Subcutaneous preadipocyte (primary cell): ENCODE measurements at places on chromosomes 4 and X. TPM values are rescaled to one million over a fixed set of nuclear protein-coding genes. Genes with fewer than 3 reads are reported as not detected.

Gene YIPF7
- total RNA-seq: not detected in 2 replicates

Gene P2RY8
- not detected in 2 replicates for total RNA-seq

Gene NPNT
- not detected in 2 replicates for total RNA-seq

Gene MYOZ2
- total RNA-seq: 0.98 and 2.2 TPM in 2 replicates

Gene GAGE13
- total RNA-seq: not detected in 2 replicates

Gene ABCD1
- total RNA-seq: 8.4 and 8.8 TPM in 2 replicates

Gene TLR10
- total RNA-seq: under 0.01 TPM in 1 of 2 replicates, not detected in the other

Gene EPGN
- total RNA-seq: 0.73 and 21.3 TPM in 2 replicates

Gene GAGE12F
- not detected in 2 replicates for total RNA-seq

Gene PAGE1
- total RNA-seq: not detected in 2 replicates

Gene USP26
- total RNA-seq: not detected in 2 replicates

Gene TMEM255A
- under 0.01 and 0.37 TPM in 2 replicates for total RNA-seq

Gene TCEAL2
- not detected in 2 replicates for total RNA-seq

Gene TMEM31
- 0.73 TPM in 1 of 2 replicates, not detected in the other for total RNA-seq

Gene MSL3
- 23.9 and 30.5 TPM in 2 replicates for total RNA-seq

Gene SEPSECS
- total RNA-seq: 7.0 and 8.6 TPM in 2 replicates

Gene HMX1
- not detected in 2 replicates for total RNA-seq

Gene JCHAIN
- total RNA-seq: not detected in 2 replicates

Gene ZNF280C
- 5.9 and 8.6 TPM in 2 replicates for total RNA-seq

Gene PRR32
- not detected in 2 replicates for total RNA-seq

Gene XK
- total RNA-seq: under 0.01 TPM in 1 of 2 replicates, not detected in the other

Gene SUPT20HL2
- total RNA-seq: not detected in 2 replicates

Gene ETDA
- total RNA-seq: not detected in 2 replicates

Gene TMEM131L
- total RNA-seq: 5.1 and 13.5 TPM in 2 replicates

Gene UBQLN2
- total RNA-seq: 11.8 and 14.5 TPM in 2 replicates

Gene DCHS2
- not detected in 2 replicates for total RNA-seq

Gene TBC1D25
- total RNA-seq: 4.8 and 6.6 TPM in 2 replicates

Gene NXF3
- not detected in 2 replicates for total RNA-seq

Gene UGT8
- under 0.01 TPM in 1 of 2 replicates, not detected in the other for total RNA-seq

Gene COL4A5
- total RNA-seq: 18.0 and 34.8 TPM in 2 replicates

Gene IBSP
- total RNA-seq: not detected in 2 replicates

Gene TET2
- total RNA-seq: 9.6 and 15.4 TPM in 2 replicates

Gene UGT2B10
- total RNA-seq: not detected in 2 replicates

Gene EXOSC9
- 32.7 and 40.5 TPM in 2 replicates for total RNA-seq

Gene HTR2C
- total RNA-seq: not detected in 2 replicates

Gene KCNIP4
- total RNA-seq: not detected in 2 replicates

Gene CFI
- 0.73 TPM in 1 of 2 replicates, not detected in the other for total RNA-seq

Gene SCFD2
- 71.3 and 98.7 TPM in 2 replicates for total RNA-seq
